Dermis microvascular lymphatic vessel endothelial cell (primary cell): ENCODE measurements at places on chromosomes 5 and 9. TPM values are rescaled to one million over a fixed set of nuclear protein-coding genes. Genes with fewer than 3 reads are reported as not detected.

- DNase-seq: peak; percentile 45
Measured at GRCh38 chr5:134174841-134175839, 1.6 kb downstream of the SKP1 start.

DNA sequence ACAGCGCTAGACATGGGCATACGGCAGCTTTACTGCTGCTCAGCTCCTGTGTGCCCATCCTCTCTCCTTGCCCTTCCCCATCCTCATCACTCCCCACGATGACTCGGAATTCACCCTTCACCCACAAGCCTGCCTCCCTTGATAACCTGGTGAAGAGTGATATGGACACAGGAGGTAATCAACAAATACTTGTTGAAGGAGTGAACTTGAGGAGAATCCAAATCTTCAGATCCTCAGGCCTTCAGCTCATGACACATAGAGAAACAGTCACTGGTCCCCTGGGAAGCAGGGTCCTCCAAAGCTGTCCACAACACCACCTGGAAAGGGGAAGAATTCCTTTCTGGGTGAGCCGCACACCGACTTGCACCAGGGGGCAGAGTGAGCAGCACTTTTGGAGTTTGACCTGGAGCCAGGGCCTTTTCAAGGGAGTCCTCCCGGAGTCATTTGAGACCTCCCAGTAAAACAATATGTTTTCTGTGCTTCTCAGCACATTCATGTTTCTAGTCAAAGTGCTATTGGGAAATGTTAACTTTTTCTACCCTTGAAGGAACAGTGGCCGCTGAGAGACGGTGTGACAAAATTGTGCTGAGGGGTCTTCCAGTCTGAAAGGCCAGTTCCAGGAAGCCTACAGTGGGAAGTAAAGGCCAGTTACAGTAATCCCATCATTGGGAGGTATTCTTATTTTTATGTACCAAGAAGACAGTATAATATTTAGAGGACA is 332.3 kb downstream of the CWC27 start:
- peak; percentile 73 for DNase-seq

DNA sequence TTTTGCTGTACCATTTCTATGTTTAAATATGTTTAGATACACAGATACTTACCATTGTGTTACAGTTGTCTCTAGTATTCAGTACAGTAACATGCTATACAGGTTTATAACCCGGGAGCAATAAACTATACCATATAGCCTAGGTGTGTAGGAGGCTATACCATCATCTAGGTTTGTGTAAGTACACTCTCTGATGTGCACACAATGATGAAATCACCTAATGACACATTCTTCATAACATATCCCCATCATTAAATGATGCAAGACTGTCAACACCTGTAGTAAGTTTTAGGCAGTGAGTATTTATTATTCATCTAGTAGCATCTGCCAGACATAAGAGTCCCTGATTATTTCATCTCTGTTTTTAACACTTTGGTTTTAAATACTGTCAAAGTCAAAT is 7.3 kb upstream of the DHFR start:
- DNase-seq: no peak

- DNase-seq: no peak
Measured at GRCh38 chr5:167965710-167966109, 325.7 kb upstream of the WWC1 start.

The TMEM245 gene
- 49.2 and 68.5 TPM in 2 replicates for total RNA-seq

The BARX1 gene
- total RNA-seq: not detected in 2 replicates

The GFI1B gene
- total RNA-seq: under 0.01 TPM in 1 of 2 replicates, not detected in the other
